Astrocyte (in vitro differentiated cells and primary cell): ENCODE measurements at places on chromosomes 1 and 21. TPM values are rescaled to one million over a fixed set of nuclear protein-coding genes. Genes with fewer than 3 reads are reported as not detected.

GRCh38 chr1:48261881-48262400 is 39.4 kb downstream of the SLC5A9 start:
- no peak for DNase-seq
- no peak overlapping the region for H3K4me3 ChIP-seq
- no peak overlapping the region for H3K27ac ChIP-seq
- no peaks in the 10 kb centered on the region for H3K36me3 ChIP-seq
- no peaks in the 10 kb centered on the region for H3K4me1 ChIP-seq
- H3K27me3 ChIP-seq = no peaks in the 10 kb centered on the region

DNA sequence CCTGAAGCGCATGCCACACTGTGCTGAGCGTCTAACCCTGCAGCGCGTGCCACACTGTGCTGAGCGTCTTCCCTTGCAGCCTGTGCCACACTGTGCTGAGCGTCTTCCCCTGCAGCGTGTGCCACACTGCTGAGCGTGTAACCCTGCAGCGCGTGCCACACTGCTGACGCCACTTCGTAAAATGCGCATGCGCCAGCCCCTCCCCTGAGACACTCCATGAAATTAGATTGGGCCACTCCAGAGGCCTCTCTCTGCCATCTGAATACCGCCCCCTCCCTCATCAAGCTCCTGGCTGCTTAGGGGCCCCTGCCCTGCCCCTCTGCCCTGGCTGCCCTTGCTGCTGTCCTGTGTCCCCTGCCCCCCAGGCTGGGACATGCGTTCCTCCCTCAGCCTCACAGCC is 84.8 kb downstream of the POFUT2 start:
- DNase-seq = no peak
- H3K4me3 ChIP-seq = no peak overlapping the region
- no peaks in the 10 kb centered on the region for H3K4me1 ChIP-seq
- H3K27me3 ChIP-seq = no peaks in the 10 kb centered on the region
- H3K36me3 ChIP-seq = peaks cover 5% of the 10 kb centered on the region

GRCh38 chr21:40568807-40569206 is 278.2 kb downstream of the DSCAM start:
- no peaks in the 10 kb centered on the region for H3K36me3 ChIP-seq
- H3K4me3 ChIP-seq = no peak overlapping the region
- no peak for DNase-seq
- H3K27ac ChIP-seq = no peak overlapping the region

Gene MLLT11
- total RNA-seq = 69.3 and 77.4 TPM in 2 replicates

Gene ATP1A2
- 2.5 and 3.5 TPM in 2 replicates for total RNA-seq
